ENCODE measurements at places on chromosomes 16 and 17.
A peak's percentile ranks its signal among the peaks of the same experiment; 100 is the strongest.

DNA sequence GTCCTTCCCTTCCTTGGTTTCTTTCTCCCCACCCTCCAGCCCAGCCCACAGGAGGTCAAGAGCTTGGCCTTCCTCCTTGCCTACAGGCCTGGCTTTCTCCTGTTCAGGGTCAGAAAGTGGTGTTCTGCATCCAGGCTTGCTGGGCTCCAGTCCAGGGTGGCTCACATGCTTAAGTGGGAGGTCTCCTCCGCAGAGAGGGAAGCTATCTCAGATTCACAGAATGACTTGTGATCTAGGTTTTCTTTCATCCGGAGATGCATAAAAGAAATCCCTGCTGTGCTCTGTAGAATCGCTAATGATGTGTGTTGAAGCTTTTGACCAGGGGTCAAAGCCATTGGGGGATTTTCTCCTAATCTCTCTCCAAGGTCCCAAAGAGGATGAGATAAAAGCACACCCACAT lies 382.3 kb upstream of the EEF2KMT start:
- DNase-seq: no peak

DNA sequence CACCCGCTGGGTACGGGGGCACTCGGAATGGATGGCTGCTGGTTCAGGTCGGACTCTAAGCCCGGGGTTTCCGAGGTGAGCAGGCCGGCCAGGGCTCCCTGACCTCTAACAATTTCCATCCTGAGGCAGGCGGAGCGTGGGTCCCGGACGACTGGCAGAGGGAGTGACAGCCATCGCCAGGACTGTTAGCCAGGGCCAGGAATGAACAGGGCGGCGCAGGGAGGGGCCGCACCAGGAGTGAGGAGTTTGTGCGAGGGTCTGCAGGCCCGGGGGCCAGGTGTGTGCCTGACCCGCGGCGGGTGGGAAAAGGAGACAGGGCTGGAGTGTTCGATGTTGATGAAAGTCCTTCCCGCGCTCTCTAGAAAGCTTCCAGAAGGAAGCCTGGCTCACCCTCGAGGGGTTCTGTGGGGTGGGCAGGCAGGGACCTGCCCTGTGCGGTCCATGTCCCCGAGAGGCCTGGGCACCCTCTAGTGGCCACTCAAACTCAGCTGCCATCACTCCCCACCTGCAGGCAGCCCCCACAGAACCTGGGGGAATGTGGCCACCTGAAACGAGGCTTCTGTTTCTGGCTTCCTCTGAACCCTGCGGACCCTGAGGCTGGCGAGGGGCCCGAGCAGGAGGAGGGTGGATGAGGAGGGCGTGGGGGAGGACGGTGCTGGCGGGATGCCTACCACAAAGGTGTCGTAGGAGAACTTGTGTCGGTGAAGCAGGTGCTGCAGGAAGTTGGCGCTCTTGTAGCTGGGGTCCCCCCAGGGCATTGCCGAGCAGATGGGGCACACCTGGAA lies 8.2 kb downstream of the RNF166 start:
- DNase-seq: no peak

DNA sequence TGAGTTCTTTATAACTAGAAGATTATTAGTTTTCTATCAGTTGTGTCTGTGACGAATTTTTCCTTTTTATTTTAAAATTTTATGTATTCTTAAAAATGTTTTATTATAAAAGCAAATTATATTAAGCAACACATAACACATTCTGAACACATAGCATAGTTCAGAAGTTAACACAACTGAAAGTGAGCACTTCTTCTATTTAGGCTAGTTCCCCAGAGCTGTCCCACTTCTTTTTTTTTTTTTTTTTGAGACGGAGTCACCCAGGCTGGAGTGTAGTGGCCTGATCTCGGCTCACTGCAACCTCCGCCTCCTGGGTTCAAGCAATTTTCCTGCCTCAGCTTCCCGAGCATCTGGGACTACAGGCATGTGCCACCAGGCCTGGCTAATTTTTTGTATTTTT lies 37.7 kb upstream of the ALDH3A2 start:
- no peak for DNase-seq

GRCh38 chr16:4138713-4139112 lies 22.5 kb upstream of the ADCY9 start:
- DNase-seq: no peak

DNA sequence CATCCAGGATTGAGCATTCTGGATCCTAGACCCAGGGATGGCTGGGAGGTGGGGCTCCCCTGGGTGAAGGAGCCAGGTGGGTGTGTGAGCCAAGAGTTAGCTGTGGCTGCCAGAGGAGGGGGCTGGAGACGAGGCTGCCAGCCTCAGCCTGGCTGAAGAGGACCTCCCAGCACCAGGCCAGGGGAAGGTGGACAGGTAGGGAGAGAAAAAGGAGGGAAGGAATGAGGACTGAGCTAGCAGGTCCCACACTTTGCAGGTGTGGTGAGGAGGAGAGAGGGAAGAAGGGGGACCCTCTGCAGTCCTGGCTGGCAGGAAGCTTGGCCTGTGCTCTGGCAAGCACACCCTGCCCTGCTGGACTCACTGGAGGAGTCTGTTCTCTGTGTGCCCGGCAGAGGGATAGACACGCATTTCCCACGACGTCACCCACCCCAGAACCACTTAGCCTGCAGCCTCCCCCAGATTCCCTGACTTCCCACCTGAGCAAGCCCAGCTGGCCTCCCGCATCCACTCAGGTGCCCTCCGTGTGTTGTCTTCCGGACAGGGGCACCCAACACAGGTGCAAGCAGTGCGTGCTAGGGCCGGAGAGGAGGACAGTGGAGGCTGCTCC lies 42.0 kb downstream of the SOCS3 start:
- no peak for DNase-seq

DNA sequence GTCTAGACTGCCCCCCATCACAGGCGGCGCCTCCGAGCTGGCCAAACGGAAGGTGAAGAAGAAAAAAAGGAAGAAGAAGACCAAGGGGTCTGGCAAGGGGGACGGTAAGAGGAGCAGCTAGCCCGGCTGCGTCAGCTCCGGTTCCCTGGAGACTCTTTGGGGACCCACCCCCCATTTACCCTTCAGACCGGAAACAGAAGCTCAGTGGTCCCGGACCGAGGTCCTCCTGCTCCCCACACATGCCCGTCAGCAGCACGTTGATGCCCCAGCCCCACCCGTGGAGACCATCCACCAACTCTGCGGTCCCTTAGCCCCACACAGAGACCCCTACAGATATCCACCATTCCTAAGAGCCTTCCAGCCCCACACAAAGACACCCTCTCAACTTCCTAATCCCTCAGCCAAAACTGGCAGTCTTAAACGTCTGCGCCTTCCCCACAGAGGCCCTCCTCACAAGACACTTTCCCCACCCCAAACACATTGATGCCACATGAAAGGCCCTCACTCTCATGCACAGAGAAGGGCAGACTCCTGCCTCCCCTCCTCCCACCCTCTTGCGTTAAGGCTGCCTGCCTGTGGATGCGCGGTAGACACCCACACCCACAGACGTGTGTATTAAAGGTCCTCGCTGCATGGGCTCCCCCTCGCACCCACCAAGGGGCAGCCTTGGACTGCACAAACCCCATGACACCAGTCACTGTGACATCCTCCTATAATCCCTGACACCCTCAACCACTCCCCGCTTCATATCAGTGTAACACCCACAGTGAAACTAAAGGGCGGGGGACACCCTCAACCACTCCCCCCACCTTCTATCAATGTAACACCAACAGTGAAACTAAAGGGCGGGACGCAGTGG lies 58.2 kb upstream of the RPH3AL start:
- DNase-seq: no peak

GRCh38 chr17:56593086-56593645 lies 333 bp upstream of the NOG start:
- peak; percentile 23 for DNase-seq

- DNase-seq: no peak
Observed at GRCh38 chr16:58507963-58508670, 7.2 kb upstream of the SETD6 start.

- DNase-seq: no peak
Observed at GRCh38 chr17:40567377-40567776, 2.1 kb upstream of the CCR7 start.

DNA sequence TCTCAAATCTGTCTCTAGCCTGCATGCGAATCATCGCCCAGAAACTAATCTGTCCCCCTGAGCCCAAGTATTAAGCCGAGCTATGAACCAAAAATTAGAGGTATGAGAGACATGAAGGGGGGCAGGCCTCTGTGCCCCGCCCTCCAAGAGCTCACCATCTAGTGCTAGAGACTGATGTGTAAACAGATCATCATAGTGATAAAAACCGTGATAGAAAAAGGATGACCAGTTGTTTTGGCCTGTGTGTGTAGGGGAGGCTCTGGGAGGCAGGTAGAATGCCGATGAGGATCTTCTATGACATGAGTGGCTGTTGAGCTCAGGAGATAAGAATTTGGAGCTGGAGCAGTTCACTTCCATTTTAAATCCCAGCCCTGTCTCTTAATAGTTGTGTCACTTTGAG lies 89.1 kb upstream of the TBX2 start:
- no peak for DNase-seq

DNA sequence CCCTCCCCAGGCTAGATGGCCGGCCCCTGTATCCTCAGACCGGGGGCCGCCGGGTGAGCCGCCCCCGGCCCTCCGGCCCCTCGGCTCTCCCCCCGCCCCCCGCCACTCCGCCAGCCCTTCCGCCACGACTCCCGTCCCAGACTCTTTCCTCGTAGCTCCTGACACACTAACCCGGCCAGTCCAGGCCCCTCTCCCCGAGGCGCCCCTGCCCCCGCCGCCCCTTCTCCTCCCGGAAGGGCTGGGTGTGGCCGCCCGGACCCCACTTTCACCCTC lies 5.6 kb upstream of the TLCD2 start:
- no peak for DNase-seq

- no peak for DNase-seq
Observed at GRCh38 chr16:3861808-3862451, 18.6 kb downstream of the CREBBP start.

DNA sequence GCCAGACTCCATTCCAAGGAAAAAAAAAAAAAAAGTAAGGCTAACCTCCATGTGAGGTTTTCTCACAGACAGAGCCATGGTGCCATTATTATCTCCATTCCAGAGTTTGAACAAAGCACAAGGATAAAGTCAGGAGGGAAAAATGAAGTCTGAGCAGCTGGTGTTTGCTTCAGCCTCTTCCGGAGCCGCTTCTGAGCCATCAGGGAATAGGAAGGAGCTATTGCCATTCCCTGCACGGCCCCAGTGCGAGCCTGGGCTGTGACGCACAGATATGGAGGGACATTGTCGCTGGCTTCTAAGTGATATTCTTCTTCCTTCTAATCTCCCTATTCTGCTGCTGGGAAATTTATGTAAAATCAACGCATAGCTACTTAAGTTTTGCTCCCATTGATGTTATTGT lies 69.5 kb upstream of the PIRT start:
- no peak for DNase-seq

DNA sequence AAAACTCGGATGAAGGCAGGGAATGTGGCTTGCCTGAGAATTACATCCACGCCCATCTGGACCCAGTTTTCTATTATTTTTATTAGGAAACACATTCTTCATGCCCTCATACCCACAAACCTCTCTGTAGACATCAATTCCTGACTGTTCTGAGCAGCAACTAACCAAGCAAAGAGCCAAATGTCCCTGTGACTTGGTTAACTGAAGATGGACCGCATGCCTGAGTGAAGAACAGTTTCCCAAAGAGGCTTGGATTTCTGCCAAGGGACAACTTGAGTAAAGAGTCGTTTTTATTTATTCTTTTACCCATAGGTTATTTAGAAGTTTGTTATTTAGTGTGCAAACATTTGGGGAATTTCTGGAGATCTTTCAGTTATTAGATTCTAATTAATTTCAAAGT lies 259.8 kb downstream of the GRIN2A start:
- DNase-seq: no peak

GRCh38 chr16:71721066-71721740 lies 3.3 kb downstream of the PHLPP2 start:
- DNase-seq: no peak
